Progenitor cell of endocrine pancreas (in vitro differentiated cells): ENCODE measurements at places on chromosomes 1 and 21. TPM values are rescaled to one million over a fixed set of nuclear protein-coding genes. Genes with fewer than 3 reads are reported as not detected.

GRCh38 chr1:210663730-210664573 is 335.2 kb downstream of the HHAT start:
- no peaks in the 10 kb centered on the region for H3K36me3 ChIP-seq
- H3K27ac ChIP-seq = no peak overlapping the region
- H3K4me1 ChIP-seq = peaks cover 17% of the 10 kb centered on the region
- H3K4me3 ChIP-seq = no peak overlapping the region
- H3K27me3 ChIP-seq = no peaks in the 10 kb centered on the region

TRIM67 gene
- total RNA-seq = 0.05 and 0.09 TPM in 2 replicates

GRCh38 chr21:33080376-33080775 is 10.4 kb downstream of the OLIG1 start:
- DNase-seq = no peak
- peaks cover 2% of the 10 kb centered on the region for H3K4me1 ChIP-seq
- H3K27me3 ChIP-seq = peaks cover 34% of the 10 kb centered on the region
- no peak overlapping the region for H3K27ac ChIP-seq

DNA sequence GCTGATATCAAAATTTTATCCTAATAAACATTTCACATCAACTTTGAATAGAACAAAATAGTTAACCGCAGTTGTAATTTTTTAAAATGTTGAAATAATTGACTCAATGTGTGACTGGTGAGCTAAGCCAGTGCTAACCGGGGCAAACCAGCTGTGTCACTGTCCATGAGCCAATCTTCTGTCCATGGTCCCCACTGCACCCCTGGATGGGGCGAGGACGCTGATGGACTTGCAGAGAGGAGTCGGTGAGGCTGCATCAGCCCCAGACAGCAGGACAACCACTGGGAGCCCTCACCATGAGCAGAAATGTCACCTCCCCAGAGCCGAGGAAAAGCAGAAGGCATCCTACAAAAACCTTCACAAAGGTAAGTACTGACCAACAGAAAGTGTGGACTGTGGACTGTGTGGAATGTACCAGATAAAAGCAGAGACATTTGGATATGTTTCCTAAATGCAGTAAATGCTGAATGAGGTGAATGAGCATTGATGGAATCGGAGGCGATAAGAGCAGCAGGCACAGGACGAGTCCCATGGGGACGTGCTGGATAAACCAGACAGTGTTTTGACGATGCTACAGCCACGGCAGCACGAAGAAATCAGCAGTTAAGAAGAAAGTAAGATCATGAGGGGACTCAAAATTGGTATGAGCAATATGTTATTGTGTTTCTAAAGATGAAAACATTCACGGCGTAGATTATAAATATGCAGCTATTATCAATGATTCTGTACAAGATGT is 115.0 kb upstream of the BACE2 start:
- no peaks in the 10 kb centered on the region for H3K36me3 ChIP-seq
- H3K4me1 ChIP-seq = no peaks in the 10 kb centered on the region

DNA sequence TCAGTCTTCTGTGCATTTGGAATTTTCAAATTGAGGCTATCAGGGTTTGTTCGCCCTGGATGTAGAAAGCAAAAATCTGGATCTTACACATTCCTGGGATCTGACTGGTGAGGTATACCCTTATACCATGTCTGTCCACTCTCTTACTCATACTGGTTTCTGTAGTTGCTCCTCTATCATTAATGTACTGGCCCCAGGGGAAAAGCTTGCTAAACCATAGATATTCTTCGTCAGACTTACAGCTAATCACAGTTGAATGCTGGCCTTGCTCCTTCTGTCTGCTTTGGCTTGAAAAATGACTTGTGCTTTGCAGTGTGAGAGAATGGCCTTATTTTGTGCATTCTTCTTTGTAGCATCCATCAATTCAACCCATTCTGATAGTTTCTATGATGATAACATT is 30.5 kb downstream of the TBCE start:
- peak overlapping the region; percentile 0 for H3K27ac ChIP-seq
- H3K27me3 ChIP-seq = no peaks in the 10 kb centered on the region

DYNLT5 gene
- total RNA-seq = 0.60 TPM in 1 of 2 replicates, not detected in the other

GRCh38 chr1:239898062-239898730 is 193.5 kb upstream of the FMN2 start:
- H3K27me3 ChIP-seq = peaks cover 5% of the 10 kb centered on the region
- peak overlapping the region; percentile 71 for H3K27ac ChIP-seq
- DNase-seq = peak; percentile 63
- H3K36me3 ChIP-seq = no peaks in the 10 kb centered on the region
- H3K4me1 ChIP-seq = peaks cover 20% of the 10 kb centered on the region

LRRC53 gene
- 0.07 TPM in 1 of 2 replicates, not detected in the other for total RNA-seq

DNA sequence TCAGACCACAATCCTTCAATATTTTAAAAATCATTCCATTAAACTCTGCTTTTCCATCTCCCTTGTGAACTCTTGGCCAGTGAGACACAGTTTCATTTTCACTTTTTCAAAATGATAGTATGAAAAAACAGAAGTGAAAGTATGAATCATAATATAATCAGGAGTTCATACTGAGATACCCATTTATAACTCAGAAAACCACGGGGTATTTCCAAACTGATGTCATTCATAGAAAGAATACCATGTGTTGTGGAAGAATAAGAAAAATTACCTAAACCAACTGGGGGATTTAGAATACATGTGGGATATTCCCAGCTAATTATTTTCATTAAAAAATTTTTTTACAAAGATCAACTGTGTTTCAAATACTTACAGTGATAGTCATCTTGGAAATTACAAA is 149.9 kb downstream of the MRPL39 start:
- no peak for DNase-seq
- H3K4me3 ChIP-seq = no peak overlapping the region
- no peak overlapping the region for H3K27ac ChIP-seq
- H3K4me1 ChIP-seq = no peaks in the 10 kb centered on the region
- no peaks in the 10 kb centered on the region for H3K27me3 ChIP-seq

DNA sequence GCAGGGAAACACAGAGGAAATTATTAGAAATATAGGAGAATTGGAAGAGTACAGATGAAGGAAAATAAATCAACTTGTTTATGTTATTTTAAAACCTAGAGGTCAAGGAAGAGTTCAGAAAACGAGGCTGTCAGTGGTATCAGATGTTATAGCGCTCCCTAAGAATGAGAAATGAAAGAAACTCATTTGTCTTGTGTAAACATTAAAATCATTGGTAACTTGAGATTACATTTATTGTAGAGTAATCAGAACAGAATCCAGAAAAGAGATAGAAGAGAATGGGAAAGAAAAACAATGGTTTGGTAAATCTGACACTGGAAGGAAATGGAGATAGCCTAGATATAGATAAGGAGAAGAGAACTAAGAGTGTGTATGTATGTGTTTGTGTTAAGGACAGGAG is 106.4 kb downstream of the ATF6 start:
- peaks cover 14% of the 10 kb centered on the region for H3K4me1 ChIP-seq
- no peak for DNase-seq
- peaks cover 2% of the 10 kb centered on the region for H3K36me3 ChIP-seq
- H3K4me3 ChIP-seq = no peak overlapping the region
- no peak overlapping the region for H3K27ac ChIP-seq

- DNase-seq = no peak
- H3K4me3 ChIP-seq = no peak overlapping the region
- no peak overlapping the region for H3K27ac ChIP-seq
- no peaks in the 10 kb centered on the region for H3K36me3 ChIP-seq
- peaks cover 27% of the 10 kb centered on the region for H3K4me1 ChIP-seq
Measured at GRCh38 chr21:45351061-45351460, 53.9 kb upstream of the COL18A1 start.

DNA sequence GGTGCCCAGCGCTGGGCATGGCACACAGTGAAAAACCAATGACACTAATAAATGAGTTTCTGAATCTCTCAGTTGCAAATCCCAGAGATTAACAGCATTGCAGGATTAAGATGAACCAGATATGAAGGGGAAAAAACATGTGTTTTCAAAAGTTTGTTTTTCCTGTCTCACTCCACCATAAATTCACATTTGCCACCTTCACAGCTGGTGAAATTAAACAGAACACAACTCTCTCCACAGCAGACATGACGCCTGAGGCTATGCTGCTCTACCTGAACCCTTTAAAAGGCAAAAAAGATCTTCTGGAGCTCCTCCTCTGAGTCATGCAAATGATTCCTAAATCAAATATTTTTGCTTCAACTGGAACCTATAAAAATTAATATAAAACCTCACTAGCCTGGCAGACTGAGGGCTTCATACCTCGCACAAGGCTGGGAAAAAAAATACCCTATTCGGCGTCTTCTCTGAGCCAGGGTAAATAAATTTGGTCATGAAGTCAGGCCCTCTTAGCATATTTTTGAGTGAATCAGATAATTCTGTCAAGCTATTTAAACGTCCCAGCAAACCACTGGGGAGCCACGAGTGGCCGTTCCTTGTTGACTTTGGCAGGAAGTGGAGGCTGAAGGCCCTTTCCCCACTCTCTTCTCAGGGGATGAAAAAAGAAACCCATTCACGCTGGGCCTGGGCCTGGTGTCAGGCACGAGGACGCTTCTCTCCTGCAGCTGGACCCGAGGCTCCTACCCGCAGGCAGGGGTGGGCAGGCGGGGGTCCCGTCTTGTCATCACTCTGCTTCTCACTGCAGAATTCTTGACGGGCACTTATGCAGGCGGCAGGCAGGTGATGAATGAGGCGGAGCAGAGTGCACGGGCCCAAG is 53.0 kb downstream of the DMRTB1 start:
- H3K27ac ChIP-seq = no peak overlapping the region
- H3K4me3 ChIP-seq = no peak overlapping the region
- peaks cover 3% of the 10 kb centered on the region for H3K27me3 ChIP-seq
- DNase-seq = no peak
- no peaks in the 10 kb centered on the region for H3K4me1 ChIP-seq

PRAMEF13 gene
- total RNA-seq = not detected in 2 replicates

- no peak overlapping the region for H3K4me3 ChIP-seq
- H3K27me3 ChIP-seq = no peaks in the 10 kb centered on the region
- peaks cover 12% of the 10 kb centered on the region for H3K4me1 ChIP-seq
- peaks cover 1% of the 10 kb centered on the region for H3K36me3 ChIP-seq
Measured at GRCh38 chr1:76238094-76238628, 163.6 kb downstream of the ST6GALNAC3 start.

DNA sequence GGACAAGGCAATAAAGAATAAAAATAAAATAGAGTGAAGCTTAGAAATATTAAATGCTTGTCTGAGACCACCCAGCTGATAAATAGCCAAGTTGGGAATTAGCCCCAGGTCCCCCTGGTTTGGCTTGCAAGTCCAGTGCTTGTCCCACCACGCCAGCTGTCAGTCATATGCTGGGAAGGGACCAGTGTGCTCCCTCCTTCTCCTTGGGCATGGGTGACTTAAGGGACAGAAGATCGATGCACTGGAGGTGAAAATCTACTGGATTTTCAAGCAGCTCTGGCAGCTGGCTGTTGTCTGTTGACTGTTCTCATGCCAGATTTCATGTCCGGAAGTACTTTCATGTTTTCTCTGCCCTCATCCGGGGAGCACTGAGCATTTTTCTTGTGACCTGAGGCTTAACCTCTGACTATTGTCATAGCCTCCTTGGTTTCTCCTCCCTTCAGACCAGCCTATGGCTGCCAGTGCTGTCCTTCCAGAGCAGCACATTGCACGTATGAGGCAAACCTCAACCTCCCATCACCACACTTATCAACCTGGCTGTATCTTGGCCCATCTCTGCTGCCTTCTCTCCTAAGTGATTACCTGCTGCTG is 12.4 kb downstream of the LMOD1 start:
- no peak overlapping the region for H3K4me3 ChIP-seq
- H3K4me1 ChIP-seq = peaks cover 2% of the 10 kb centered on the region
- no peak for DNase-seq

- DNase-seq = no peak
- H3K27me3 ChIP-seq = no peaks in the 10 kb centered on the region
- peaks cover 66% of the 10 kb centered on the region for H3K4me1 ChIP-seq
- no peak overlapping the region for H3K4me3 ChIP-seq
- no peaks in the 10 kb centered on the region for H3K36me3 ChIP-seq
- H3K27ac ChIP-seq = no peak overlapping the region
Measured at GRCh38 chr1:232553809-232554208, 76.1 kb downstream of the SIPA1L2 start.

DNA sequence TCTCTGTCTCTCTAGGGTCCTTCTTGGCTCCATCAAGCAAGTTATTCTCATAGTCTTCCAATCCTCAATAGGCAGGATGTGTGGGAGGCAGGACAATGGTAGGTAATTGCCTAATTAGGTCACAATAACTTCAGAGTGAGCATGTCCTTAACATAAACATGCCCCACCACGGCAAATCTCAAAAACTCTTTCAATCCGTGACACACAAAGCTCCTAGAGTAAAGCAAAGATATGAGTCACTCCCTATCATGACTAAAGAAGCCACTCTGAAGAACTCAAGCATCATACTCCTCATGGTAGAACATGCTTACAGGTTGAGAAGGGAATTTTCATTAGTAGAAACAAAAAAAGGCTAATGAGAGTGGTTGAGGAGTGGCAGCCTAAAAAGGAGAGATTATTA is 4.9 kb downstream of the HAO2 start:
- H3K27me3 ChIP-seq = peaks cover 16% of the 10 kb centered on the region
- H3K4me1 ChIP-seq = no peaks in the 10 kb centered on the region
- H3K36me3 ChIP-seq = no peaks in the 10 kb centered on the region
- DNase-seq = no peak
- H3K27ac ChIP-seq = no peak overlapping the region
- H3K4me3 ChIP-seq = no peak overlapping the region

DNA sequence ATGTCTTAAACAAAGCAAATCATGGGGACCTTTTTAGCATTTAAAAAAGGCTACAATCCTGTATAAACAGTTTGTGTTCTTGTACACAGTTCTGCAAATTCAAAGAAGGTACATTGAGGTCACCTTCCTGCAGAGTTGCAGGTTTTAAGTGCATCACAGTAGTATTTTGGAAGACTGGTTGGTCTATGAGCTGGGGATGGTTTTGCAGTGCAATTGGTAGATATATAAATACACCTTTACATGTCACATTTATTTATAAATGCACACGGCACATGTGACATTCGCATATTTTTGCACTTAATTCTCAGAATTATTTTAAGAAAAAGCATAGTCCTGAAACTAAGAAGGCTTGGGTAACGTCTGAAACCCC is 599 bp upstream of the ITPKB start:
- no peak overlapping the region for H3K27ac ChIP-seq
- DNase-seq = no peak
- peaks cover 8% of the 10 kb centered on the region for H3K27me3 ChIP-seq
- H3K4me1 ChIP-seq = peaks cover 7% of the 10 kb centered on the region
- peaks cover 2% of the 10 kb centered on the region for H3K36me3 ChIP-seq

OR2W3 gene
- 0.31 TPM in 1 of 2 replicates, not detected in the other for total RNA-seq

DNA sequence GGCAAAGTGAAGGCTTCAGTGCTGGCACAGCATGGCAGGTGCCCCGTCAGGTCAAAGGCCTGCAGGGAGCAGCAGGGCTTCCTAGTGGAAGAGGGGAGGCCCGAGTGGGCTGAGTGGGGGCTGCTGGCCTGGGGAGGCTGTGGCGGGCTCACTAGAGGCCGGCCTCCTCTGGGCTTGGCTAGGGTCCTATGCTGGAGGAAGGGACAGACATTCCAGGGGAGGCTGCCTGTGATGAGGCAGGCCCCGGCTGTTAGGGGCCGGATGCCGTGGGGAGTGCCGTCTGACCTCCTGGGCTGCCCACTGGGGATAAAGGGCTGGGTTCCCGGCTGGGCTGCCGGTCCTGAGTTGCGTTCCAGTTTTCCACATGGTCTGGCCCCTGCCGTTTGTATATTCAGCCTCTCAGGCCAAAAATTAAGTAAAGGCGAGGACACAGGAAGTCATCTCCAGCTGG is 21.1 kb downstream of the PRXL2B start:
- H3K4me3 ChIP-seq = no peak overlapping the region
- H3K27ac ChIP-seq = no peak overlapping the region
- H3K27me3 ChIP-seq = peaks cover 2% of the 10 kb centered on the region
- H3K4me1 ChIP-seq = no peaks in the 10 kb centered on the region
- no peaks in the 10 kb centered on the region for H3K36me3 ChIP-seq

GRCh38 chr1:21671915-21672314 is 2.8 kb upstream of the RAP1GAP start:
- no peak overlapping the region for H3K4me3 ChIP-seq
- H3K36me3 ChIP-seq = no peaks in the 10 kb centered on the region
- no peak overlapping the region for H3K27ac ChIP-seq
